Suppressor macrophage treated with lipopolysaccharide for 4 hours (primary cell): ENCODE measurements at places on chromosomes 3 and 15.

DNA sequence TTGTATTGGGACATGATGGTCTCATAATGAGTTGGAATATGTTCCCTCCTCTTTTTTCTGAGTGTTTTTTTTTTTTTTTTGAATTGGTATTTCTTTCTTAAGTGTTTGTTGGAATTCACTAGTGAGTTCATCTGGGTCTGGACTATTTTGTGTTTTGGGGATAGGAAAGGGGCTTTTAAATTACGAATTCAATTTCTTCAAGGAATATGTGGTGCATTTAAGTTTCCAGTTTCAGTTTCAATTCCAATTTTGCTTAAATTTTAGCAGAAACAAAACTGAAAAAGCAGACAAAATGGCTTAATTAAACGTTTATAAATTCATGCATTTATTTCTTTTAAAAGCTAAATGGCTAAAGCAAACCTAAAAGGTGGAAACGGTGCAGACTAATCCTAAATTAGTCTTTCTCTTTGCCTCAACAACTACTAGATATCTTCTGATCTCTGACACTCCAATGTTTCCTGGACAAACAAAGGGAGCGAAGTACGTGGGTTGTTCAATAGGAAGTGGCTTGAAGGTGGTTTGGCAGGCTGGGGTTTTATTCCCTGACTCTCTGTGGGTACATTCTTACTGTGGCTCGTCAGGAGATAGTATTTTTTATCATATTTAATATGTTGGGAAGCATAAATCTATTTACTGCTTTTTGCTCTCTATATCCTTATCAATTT, 50.0 kb upstream of the CORO2B start:
- peak; percentile 72 for DNase-seq

- no peak for DNase-seq
Observed at GRCh38 chr15:69391046-69391757, 22.9 kb upstream of the KIF23 start.

GRCh38 chr15:85733416-85733815, 61.3 kb downstream of the KLHL25 start:
- no peak for DNase-seq

GRCh38 chr3:111639316-111639715, 44.2 kb upstream of the ZBED2 start:
- no peak for DNase-seq

DNA sequence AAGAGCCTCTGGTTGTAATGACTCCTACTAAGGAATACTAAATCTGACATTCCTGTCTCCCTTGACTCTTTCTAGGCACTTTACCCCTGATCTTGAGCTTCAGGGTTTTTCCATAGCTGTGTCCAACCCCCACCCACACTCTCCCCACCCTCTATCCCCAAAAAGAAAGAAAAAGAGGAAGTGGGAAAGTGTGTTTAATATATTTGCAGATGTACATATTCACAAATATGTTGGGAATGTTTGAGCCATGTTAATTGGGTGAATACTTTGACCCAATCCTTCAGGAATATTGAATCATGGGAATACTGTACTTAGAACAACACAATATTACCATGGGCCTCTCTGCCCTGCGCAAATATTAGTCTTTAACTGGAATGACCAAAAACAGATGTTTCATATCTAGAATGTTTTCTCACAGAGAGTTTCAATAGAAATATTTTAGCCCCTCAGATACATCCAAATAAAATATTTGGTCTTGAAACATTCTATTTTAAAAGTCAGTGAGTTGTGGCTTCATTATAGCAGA, 19.8 kb upstream of the PFN2 start:
- no peak for DNase-seq

DNA sequence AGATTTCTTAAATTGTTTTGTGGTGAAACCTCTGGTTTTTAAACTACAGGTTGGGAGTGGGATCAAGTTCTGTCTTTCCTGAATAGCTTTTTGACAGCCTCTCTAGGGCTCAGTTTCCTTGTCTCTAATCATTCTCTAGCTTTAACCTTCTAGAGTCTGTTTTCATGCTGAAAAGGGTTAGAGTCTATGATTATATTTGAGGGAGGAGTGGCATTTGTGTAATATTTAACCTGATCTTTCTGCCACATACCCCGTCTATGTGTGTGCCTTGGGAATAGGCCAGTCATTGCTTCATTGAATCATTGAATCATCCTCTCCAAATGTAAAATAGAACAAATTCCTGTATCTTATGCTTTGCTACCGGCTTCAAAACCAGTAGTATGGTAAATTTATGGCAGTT, 204.9 kb downstream of the KLHL25 start:
- DNase-seq: no peak

GRCh38 chr3:58996730-58997129, 53.1 kb downstream of the CFAP20DC start:
- no peak for DNase-seq

DNA sequence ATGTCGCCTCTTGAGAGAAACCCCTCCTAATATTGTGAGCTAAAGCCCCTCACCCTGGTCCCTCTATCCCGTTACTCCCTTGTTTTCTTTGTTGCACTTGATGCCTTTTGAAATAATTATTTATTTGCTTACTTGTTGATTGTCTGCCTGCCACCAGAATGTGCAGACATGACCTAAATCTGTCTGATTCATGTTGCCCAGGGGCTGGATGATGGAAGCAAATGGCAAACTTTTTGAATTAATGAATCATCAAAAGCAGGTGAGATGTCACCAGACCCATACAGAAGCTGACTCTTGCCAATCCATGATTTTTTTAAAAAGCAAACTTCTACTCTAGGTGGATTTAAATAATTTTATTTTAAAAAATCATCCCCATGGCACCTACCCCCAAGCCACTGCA, 49.3 kb downstream of the GRIP2 start:
- no peak for DNase-seq

- no peak for DNase-seq
Observed at GRCh38 chr15:37691911-37692310, 242.5 kb upstream of the TMCO5A start.

DNA sequence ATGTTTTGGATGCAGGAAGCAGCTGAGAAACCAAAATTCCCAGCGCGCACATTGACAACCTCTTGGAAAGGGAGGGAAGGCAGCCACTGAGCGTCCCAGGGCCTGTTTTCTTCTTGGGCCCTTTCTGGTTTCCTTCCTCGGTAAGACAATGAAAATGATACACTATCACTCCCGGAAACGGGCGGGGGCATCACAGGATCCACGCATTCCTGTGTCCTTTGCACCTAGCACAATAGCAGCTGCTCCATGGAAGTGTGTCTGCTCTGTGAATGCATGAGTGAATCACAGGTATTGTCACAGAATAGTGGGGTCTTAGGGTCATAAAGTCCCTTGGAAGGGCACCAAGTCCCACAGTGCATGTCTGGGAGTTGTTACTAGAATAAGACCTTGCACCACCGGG, 6.3 kb upstream of the ITPKA start:
- DNase-seq: no peak

DNA sequence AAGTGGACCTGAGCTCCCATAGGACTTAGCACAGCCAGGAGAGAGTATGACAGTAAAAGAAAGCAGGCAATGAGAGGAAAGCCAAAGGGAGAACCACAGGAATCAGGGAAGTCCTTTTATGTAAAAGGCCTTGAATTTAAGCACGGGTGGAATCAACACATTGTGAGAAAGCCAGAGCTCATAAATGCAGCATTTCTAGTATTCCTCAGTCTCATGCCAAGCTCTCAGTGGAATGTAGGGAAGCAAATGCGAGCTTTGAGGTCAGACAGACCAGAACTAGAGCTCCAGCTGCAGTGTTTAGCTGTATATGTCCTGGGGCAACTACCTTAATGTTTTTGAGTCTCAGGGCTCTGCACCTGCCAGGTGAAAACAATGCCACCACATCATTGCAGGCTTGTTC, 132.1 kb upstream of the TRIM42 start:
- DNase-seq: no peak

- DNase-seq: peak; percentile 42
Observed at GRCh38 chr3:141044695-141045641, 6.2 kb upstream of the SPSB4 start.

GRCh38 chr3:35616346-35616745, 23.0 kb upstream of the ARPP21 start:
- no peak for DNase-seq

- DNase-seq: no peak
Observed at GRCh38 chr15:72034351-72034750, 83.6 kb downstream of the MYO9A start.

DNA sequence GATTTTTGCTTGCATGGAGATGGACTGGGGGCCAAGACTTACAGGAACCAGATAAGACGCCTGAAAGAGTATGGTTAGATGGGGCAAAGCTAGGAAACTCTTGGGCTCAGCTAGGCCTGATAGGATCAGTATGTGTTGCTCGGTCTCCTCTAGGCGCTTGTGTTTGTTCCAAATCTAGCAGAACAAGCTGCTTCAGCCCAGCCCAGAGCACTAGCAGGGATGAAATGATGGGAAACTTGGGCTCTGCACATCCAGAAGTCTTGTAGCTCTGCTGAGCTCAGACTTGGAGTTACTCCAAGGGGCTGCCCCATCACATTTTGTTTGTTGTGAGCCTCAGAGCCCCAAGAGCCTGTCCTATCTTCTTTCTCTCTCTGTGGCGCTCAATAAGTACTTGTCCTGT, 34.7 kb downstream of the FOXL2 start:
- DNase-seq: no peak

GRCh38 chr3:47344971-47345370, 35.9 kb upstream of the PTPN23 start:
- no peak for DNase-seq

DNA sequence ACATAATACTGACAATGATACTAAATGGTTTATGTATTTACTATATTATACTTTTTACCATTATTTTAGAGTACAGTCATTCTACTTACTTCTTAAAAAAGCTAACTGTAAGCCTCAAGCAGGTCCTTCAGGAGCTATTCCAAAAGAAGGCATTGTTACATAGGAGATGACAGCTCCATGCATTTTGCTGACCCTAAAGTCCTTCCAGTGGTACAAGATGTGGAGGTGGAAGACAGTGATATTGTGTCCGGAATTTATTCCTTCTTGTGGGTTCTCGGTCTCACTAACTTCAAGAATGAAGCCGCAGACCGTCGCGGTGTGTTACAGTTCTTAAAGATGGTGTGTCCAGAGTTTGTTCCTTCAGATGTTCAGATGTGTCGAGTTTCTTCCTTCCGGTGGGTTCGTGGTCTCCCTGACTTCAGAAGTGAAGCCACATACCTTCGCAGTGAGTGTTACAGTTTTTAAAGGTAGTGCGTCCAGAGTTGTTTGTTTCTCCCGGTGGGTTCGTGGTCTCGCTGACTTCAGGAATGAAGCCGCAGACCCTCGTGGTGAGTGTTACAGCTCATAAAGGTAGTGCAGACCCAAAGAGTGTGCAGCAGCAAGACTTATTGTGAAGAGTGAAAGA, 20.9 kb downstream of the AVEN start:
- DNase-seq: no peak

DNA sequence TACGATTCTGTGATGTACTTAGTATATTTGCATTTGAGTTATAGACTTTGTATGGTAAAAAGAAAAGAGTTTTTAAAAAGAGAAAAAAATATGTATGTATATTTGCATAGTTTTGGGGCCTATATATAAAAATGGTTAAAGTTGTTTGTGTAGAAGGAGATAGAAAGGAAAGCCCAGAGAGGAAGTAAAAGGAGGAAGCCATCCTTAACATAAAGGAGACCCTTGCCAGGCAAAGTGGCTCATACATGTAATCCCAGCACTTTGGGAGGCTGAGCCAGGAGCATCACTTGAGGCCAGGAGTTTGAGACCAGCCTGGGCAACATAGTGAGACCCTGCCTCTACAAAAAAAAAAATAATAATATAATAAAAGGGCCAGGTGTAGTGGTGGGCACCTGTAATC, 8.4 kb downstream of the SNAP23 start:
- DNase-seq: no peak

- peak; percentile 36 for DNase-seq
Observed at GRCh38 chr3:58485801-58486435, 6.0 kb upstream of the KCTD6 start.

GRCh38 chr3:76698136-76698706, 341.7 kb upstream of the ROBO2 start:
- DNase-seq: no peak

- no peak for DNase-seq
Observed at GRCh38 chr15:59157840-59158700, 48.6 kb upstream of the LDHAL6B start.

DNA sequence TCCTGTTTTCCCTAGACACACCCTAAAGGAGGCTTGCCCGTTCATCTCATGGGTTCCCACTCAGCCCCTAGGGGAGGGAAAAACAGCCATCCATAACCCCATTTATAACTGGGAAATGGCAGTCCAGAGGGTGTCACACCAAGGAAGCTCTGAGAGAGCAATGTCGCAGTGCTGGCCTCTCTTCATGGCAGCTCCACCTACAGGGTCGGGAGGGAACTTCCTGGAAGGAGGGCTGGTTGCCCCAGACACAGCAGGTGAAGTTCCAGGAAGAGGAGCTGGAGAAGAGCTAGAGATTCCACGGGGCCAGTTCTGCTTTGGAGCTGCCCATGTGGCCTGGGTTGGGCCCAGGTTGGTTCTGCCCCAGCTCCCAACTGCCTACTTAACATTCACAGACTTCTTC, 22.3 kb upstream of the LINGO1 start:
- DNase-seq: no peak

- no peak for DNase-seq
Observed at GRCh38 chr3:7332696-7333095, 471.8 kb downstream of the GRM7 start.

GRCh38 chr15:94924057-94924456, 692.7 kb downstream of the MCTP2 start:
- DNase-seq: no peak

- no peak for DNase-seq
Observed at GRCh38 chr3:164912916-164913315, 165.4 kb downstream of the SI start.

DNA sequence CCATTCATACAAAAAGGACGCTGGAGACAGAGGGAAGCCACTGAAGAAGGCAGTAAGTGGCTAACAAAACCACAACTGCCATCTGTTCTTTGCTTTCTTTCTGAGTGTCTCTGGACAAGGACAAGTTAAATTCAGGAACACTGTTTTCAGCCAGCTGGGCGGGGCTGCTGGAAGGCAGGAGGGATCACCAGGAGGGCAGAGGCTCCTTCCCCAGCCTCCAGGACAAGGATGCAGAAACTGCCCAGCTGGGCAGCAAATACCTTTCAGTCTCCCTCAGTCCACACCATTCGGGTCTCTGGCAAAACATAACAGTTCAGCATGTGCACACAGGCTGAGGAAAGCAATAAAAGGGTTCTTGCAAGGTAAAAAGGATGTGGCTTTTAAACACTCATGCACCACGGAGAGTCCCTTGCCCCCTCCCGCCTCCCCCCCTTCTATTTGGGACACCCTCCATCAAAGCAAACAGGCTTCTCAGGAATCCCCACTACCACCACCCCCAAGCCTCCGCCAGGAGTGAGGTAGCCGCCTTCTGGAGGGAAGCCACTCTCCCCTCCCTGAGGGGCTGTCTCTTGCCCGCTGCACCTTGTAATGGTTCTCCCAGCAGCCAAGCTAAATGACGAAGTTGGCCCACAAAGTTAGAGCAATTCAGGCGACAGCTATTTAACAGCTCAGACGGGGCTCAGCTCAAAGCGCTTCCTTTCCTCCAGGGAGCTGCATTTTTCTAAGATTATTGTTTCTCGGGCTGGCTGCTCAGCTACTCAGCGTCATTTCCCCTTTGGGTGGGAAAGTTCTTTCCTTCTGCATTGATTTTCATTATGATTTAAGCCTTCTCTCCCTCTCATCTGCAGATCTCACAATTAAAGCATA, 3.8 kb downstream of the HEG1 start:
- DNase-seq: no peak

GRCh38 chr15:84934942-84935729, 46.5 kb upstream of the PDE8A start:
- no peak for DNase-seq

- DNase-seq: no peak
Observed at GRCh38 chr3:184255291-184256039, 5.9 kb downstream of the CAMK2N2 start.

- DNase-seq: no peak
Observed at GRCh38 chr15:101558221-101558941, 68.9 kb upstream of the PCSK6 start.
